ENCODE measurements at places on chromosomes 4 and X. TPM values are rescaled to one million over a fixed set of nuclear protein-coding genes. Genes with fewer than 3 reads are reported as not detected.

SCRG1 gene
- total RNA-seq = not detected

GRCh38 chrX:53184836-53185235 lies 40.2 kb downstream of the KDM5C start:
- no peaks in the 10 kb centered on the region for H3K4me1 ChIP-seq
- H3K36me3 ChIP-seq = no peaks in the 10 kb centered on the region
- no peak overlapping the region for H3K4me3 ChIP-seq
- no peaks in the 10 kb centered on the region for H3K27me3 ChIP-seq

DNA sequence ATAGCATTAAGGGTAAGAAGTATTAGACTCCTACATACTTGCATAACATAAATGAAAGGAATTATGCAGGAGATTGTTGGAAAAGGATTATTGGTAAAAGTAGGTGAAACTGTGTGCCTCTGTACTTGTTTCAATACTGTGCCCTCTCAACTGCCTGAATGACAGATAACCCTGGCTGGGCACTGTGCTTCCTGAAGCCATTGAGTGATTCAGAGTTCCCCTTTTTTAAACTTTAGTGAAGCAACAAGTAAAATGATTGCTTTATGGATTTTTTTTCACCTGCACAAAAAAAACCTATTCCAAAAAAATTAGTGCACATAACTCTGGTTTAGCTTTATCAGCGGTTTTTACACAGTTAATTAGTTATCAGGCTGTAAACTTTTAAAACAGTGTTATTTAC lies 204.8 kb downstream of the TRAM1L1 start:
- H3K27me3 ChIP-seq = no peaks in the 10 kb centered on the region
- H3K36me3 ChIP-seq = no peaks in the 10 kb centered on the region
- no peak overlapping the region for H3K27ac ChIP-seq
- H3K4me1 ChIP-seq = no peaks in the 10 kb centered on the region
- H3K4me3 ChIP-seq = no peak overlapping the region

DNA sequence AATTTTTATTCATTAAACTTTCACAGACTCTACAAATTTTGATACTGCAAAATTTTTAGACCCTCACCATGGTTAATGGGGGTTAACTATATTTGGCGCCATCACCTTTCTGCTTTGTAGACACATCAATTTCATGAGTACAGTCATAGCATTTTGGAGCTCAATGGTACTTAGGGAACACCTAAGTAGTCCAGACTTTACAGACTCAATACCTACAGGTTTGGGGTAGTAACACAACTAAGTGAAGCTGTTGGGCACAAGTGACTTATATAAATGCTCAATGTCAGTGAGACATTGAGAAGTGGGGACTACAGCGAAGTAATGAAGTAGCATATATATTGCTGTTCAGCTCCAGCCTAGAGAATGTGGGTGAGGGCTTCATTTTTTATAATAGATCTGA lies 7.5 kb downstream of the GPRIN3 start:
- no peaks in the 10 kb centered on the region for H3K36me3 ChIP-seq
- peak overlapping the region; percentile 42 for H3K4me3 ChIP-seq
- DNase-seq = no peak
- no peak overlapping the region for H3K27ac ChIP-seq
- no peaks in the 10 kb centered on the region for H3K27me3 ChIP-seq
- peaks cover 85% of the 10 kb centered on the region for H3K4me1 ChIP-seq

DNA sequence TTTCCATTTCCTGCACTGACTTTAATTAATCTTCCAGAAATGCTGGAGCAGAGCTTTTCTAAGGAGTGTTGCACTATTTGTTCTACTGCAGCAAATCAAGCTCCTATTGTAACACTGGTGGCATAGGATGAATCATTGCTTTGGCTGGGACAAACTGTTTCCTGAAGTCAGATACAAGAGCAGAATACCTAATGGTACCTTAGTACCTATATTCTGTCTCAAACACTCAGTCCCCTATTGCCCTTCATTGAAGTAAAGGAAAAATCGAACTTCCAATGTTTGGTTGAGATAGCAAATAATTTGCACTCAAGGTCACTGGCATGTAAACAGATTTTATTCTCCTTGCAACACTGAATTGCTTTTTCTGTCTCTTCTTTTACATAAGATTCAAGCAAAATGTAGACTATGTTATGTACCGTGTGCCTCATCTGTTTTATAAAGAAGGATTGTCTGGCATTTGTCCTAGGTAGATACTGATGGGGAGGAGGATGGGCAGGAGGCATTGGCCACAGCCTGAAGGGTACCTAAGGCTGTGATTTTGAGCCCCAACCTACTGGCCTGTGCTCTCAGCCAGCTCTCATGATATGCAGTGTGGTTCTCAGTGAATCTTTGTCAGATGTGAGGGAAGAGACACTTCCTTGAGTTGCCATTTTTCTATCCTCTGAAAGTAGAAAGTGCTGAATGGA lies 141.6 kb downstream of the AASDH start:
- H3K36me3 ChIP-seq = no peaks in the 10 kb centered on the region
- no peak for DNase-seq
- H3K27me3 ChIP-seq = no peaks in the 10 kb centered on the region
- no peak overlapping the region for H3K27ac ChIP-seq
- H3K4me3 ChIP-seq = no peak overlapping the region

DNA sequence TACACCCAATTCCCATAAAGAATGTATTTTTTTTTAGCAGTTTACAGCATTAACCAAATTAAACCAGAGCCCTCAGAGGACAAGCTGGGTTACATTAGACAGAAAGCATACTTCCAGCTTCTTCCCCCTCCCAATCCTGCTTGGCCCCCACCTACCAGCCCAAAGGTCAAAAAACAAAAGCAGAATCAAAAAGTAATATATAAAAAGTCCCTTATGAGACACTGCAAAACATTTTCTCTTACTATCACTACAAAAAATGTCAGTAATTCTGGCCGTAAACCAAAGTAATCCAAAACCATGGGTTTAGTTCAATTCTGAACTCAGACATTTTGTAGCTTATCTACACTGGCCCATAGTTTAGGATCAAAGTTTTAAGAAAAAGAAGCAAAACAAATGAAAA lies 38.0 kb downstream of the APBB2 start:
- DNase-seq = no peak
- H3K4me1 ChIP-seq = no peaks in the 10 kb centered on the region
- no peak overlapping the region for H3K27ac ChIP-seq
- H3K36me3 ChIP-seq = no peaks in the 10 kb centered on the region

DNA sequence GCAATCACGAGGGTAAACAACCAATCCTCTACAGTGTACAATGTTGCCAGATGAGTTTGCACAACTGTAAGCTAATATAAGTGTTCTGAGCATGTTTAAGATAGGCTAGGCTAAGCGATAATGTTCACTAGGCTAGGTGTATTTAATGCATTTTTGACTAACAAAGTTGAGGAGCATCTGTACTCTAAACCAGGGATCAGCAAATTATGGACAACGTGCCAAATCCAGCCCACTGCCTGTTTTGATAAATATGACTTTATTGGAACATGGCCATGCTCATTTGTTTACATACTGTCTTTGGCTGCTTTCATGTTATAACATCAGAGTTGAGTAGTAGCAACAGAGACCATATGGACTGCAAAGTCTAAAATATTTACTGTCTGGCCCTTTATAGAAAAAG lies 46.3 kb upstream of the ARHGEF6 start:
- H3K4me3 ChIP-seq = no peak overlapping the region
- H3K36me3 ChIP-seq = no peaks in the 10 kb centered on the region
- H3K27ac ChIP-seq = no peak overlapping the region
- no peak for DNase-seq
- no peaks in the 10 kb centered on the region for H3K4me1 ChIP-seq

CFAP47 gene
- not detected for total RNA-seq

DNA sequence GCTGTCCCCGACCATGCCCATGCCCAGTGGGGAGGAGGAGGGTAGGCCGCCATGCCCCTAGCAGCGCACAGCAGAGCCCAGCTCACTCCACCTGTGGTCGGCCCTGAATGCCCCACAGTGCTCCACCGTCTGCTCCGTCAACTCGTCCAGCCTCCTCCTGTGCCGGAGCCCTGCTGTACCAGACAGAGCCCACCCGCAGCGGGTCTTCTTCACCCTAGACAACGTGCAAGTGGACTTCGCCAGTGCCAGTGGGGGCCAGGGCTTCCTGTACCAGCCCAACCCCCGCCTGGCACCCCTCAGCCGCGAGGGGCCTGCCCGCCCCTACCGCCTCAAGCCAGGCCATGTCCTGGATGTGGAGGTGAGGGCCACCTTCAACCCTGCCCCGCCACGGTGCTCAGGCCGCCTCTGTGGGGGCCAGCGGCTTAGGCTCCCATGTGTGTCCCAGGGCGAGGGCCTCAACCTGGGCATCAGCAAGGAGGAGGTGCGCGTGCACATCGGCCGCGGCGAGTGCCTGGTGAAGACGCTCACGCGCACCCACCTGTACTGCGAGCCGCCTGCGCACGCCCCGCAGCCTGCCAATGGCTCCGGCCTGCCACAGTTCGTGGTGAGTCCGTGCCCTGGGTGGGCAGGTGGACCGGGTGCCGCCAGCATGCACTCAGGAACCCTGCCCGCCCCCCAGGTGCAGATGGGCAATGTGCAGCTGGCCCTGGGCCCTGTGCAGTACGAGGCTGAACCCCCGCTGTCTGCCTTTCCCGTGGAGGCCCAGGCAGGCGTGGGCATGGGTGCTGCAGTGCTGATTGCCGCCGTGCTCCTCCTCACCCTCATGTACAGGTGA lies 6.9 kb upstream of the SRPK3 start:
- no peaks in the 10 kb centered on the region for H3K36me3 ChIP-seq
- no peak overlapping the region for H3K4me3 ChIP-seq
- no peaks in the 10 kb centered on the region for H3K27me3 ChIP-seq
- DNase-seq = peak; percentile 29

RAB28 gene
- total RNA-seq = 16.5 TPM

GRCh38 chr4:100804576-100805360 lies 286.9 kb upstream of the EMCN start:
- no peaks in the 10 kb centered on the region for H3K27me3 ChIP-seq
- no peaks in the 10 kb centered on the region for H3K36me3 ChIP-seq
- no peak overlapping the region for H3K4me3 ChIP-seq
- H3K4me1 ChIP-seq = no peaks in the 10 kb centered on the region
- no peak overlapping the region for H3K27ac ChIP-seq
- DNase-seq = no peak

GRCh38 chrX:66654411-66654810 lies 15.5 kb upstream of the EDA2R start:
- DNase-seq = no peak
- no peak overlapping the region for H3K4me3 ChIP-seq
- no peaks in the 10 kb centered on the region for H3K4me1 ChIP-seq
- H3K27me3 ChIP-seq = no peaks in the 10 kb centered on the region
- no peak overlapping the region for H3K27ac ChIP-seq

Measured in CD8-positive, alpha-beta memory T cell (primary cell).